ENCODE measurements at places on chromosomes 6 and 20. TPM values are rescaled to one million over a fixed set of nuclear protein-coding genes. Genes with fewer than 3 reads are reported as not detected.

GRCh38 chr6:40925341-40925740, 113.7 kb downstream of the UNC5CL start:
- DNase-seq, result no peak

- no peak for DNase-seq
Measured at GRCh38 chr6:36235309-36235708, 34.6 kb upstream of the PNPLA1 start.

DNA sequence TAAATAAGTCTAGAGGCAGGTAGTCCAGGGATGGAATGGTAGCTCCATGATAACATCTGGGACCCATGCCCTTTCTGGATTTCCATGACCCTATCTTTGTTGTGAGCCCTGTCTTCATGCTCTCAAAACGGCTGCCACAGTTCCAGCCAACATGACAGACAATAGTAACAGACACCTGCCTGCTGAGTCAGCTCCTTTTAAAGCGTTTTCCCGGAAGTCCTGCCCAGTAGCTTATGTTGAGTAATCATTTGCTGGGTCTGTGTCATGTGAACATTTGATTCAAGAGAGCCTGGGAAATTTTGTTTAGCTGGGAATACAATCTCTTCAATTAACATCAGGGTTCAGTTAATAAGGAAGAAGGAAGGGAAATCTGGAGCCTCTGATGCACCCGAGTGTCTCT, 262.2 kb upstream of the SULF2 start:
- DNase-seq, result no peak

DNA sequence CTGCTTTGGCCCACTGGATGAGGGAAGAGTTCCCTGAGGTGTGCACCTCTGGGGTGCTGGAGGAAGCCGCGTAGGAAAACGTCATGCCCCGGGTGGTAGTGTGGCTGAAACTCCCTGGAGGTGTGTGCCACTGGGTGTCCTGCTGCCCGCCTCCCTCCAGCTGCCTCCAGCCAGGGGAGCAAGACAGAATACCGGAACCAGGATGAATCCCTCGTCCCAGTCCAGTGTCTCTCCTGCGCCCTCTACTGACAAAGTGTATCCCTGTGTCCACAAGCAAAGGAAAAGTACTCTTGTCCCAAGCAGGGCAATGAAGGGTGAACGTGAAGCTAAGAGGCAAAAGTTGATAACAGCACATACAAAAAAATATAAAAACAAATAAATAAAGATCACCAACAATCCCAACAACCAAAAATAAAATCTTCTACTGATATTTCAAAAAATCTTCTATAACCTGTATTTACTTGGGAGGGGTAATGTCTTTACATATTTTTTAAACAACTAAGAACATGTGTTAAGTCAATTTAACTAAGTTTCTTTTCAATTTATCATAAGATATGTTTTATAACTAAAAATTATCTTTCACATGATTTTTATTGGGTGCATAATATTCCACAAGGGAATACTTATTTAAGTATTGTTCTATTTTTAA, 437.6 kb downstream of the MAFB start:
- no peak for DNase-seq

GRCh38 chr20:61571221-61571620, 319.2 kb downstream of the CDH4 start:
- no peak for DNase-seq

DNA sequence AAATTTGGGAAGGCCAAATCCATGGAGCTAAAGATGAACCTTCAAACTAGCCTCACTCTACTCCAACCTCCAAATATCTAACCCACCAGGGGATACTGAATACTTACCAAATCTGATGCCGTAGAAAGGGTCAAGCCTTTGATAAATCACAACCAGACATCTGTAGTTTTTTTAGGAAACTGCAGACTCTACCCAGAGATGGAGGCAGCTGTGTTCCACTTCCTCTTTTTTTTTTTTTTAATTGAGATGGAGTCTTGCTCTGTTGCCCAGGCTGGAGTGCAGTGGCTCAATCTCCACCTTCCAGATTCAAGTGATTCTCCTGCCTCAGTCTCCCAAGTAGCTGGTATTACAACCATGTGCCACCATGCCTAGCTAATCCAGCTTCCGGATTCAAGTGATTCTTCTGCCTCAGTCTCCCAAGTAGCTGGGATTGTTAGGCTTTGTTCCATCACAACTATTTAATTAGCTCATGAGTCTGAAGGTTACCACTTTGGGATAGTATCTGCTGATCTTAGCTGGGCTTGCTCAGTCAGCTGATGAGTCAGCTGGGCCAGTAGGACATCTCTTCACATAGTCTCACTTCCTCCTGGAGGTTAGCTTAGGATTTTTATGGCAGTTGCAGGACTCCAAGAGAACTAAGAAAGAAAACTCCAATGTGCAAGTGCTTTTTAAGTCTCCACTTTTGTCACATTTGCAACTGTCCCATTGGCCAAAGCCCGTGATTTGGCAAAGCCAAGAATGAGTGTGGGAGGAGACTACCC, 13.3 kb downstream of the FRK start:
- DNase-seq, result no peak

The SRMS gene
- not detected for total RNA-seq

DNA sequence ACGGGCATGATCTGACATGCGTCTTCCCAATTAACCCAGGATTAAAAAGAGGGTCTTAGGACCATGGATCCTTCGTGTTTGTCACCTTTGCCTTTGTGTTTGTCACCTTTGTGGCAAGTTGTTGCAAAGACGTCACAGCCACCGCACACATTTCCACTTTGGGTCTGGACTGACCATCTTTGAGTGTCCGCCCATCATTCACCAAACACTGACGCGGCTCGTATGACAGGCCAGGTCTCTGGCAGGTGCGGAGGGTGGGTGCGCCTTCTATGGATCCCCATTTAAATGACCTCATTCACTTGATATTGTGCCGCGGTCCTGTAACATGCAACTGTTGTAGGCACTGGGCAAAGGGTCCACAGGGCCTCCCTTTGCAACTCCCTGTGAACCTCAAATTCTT, 404.1 kb downstream of the TAF4 start:
- no peak for DNase-seq

The C6orf58 gene
- total RNA-seq, result not detected

DNA sequence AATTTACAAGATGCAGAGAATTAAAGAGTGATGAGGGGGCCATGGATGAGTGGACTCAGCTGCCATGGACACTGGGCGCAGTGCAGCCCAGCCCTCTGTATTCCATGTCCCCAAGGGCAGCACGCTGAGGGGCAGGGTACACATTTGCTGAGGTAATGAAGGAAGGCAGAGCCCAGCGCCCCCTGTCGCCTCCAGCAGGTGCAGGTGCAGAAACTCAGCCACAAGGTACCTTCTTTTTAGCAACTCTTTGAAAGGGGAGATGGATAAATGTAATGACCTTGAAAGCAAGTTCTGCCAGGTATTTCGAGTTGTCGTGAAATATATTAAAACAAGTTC, 7.1 kb downstream of the CD93 start:
- DNase-seq, result no peak
